Epithelial cell of proximal tubule (primary cell): ENCODE measurements at places on chromosomes 5 and 9. TPM values are rescaled to one million over a fixed set of nuclear protein-coding genes. Genes with fewer than 3 reads are reported as not detected.

- no peak for DNase-seq
Observed at GRCh38 chr5:125012727-125013451, 266.4 kb upstream of the ZNF608 start.

DNA sequence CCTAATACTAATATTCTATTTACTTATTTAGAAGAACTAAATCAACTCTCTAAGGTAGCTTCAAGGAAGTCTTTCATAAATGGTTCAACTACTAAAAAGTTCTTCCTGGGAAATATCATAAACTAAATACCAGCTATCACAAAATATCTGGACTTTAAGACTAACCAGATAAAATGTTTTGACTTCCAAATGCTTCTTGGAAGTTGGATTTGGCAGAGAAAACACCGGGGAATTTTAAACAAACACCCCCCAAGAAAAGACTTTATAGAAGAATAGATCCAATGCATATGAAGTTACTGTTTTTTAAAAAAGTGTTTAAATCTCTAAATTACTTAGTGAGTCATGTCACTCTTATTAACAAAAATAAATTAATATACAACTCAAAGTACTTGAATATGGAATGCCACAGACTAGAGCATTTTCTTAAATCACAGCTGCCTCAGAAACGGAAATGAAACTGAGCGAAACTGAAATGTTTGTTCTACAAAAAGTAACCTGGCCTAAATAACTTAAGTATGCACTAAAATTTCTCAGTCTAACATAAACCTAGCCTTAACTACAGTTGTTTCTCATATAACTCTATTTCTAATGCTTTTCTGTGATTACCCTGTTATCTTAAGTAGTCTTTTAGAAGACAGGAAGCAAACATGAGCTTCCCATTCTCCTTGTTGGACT, 6.8 kb downstream of the ABCA1 start:
- DNase-seq = no peak

DNA sequence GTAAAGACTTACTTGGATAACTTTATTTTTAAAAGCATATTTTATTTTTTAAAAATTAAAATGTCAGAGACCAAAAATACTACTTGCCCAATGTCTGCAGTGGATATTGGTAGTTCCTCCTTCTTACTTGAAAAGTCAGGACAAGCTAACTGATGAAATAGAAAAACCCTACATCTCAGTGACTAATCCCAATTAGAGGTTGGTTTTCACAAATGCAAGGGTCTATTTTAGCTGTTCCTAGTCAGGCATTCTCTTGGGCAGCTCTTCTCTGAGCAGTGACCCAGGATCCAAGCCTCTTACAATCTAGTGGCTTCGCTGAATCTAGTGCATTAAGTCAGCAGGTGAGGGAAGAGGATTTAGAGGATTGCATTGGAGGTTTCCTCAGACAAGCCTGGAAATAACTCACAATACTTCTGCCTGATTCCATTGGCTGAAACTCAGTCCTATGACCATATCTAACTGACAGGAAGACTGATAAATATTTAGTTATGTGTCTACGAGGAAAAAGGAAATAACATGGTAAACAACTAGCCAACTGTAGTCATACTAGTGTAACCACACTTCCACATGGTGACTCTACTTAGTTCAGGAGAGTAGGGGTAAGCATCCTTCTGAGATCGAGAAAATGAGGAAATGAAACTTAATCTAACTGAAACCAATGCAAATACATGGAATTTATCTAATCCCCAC, 34.2 kb upstream of the MIER3 start:
- no peak for DNase-seq

DNA sequence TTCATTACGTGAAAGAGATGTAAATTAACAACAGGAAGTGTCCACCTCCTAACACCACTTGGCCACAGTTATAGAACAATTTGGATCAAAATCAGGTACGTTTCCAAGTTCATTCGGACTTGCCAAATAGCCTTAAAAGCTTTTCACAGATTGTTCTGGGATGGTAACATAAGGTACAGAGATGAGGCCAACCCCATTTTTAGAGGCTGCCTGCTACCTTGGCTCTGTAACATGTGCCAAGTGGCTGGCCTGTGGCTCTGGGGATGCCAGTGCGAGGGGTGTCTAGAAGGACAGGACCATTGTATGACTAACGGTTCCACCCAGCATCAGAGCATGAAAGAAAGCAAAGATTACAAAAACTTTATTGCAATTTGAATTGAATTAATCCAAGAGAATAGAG, 91.0 kb downstream of the LHFPL2 start:
- DNase-seq = no peak

DNA sequence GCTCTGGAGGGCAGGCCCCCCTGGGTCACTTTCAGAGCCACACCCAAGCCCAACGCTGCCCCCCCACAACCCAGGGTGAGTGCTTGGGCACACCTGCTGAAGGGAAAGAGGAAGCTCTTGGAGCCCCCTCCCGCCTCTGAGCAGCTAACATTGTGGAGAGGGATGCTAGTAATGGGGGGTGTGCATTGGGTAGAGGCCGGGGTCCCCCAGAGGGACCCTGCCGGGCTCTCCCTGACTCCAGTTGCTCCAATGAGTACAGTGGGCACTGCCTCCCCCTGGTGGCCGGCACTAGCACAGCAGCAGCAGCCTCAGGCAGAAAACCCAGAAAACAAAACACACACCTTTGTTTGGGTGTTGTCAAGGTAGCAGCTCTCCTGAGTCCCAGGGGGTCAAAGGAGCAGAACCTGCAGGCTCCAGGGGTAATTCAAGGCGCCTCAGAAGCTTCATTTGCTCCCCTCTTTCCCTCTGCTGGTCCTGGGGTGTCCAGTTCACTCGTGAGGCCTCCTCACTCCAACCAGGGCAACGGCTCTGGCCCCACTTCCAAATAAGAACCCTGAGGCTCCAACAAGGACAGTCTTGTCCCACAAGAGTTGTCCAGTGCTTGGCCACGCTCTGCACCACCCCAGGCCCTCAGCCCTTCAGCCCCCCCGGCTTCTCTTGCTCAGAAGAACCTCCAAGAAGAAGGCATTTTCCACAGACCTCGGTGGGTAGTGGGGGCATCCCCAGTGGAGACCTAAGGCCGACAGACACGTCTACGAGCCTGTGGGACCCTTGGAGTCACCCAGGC, 16.1 kb downstream of the GBGT1 start:
- no peak for DNase-seq

DNA sequence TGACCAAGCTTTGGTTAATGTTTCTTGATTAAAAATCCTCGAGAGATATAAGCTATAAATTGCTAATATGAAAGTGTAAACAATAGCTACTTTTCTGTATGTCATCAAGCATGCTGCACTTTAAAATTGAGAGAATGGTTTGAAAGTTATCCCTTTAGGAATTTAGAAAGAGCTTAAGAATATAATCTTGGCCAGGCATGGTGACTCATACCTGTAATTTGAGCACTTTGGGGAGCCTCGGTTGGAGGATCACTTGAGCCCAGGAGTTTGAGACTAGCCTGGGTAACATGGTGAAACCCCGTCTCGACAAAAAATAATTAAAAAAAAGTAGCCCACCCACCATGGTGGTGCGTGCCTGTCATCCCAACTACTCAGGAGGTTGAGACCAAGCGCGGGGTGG, 12.2 kb upstream of the MROH2B start:
- no peak for DNase-seq

GRCh38 chr5:114634967-114635901, 273.4 kb downstream of the KCNN2 start:
- no peak for DNase-seq

GRCh38 chr5:132291026-132291425, 3.2 kb upstream of the SLC22A4 start:
- no peak for DNase-seq

- no peak for DNase-seq
Observed at GRCh38 chr5:22998774-22999173, 145.6 kb upstream of the CDH12 start.

GRCh38 chr5:111854186-111854585, 97.2 kb upstream of the NREP start:
- DNase-seq = no peak

The SLC9A3 gene
- 1.3 and 3.2 TPM in 2 replicates for total RNA-seq

The PCDHGA4 gene
- total RNA-seq = 0.22 and 0.92 TPM in 2 replicates

The DYNC2I2 gene
- total RNA-seq = 121 TPM in 2 replicates

The WWC1 gene
- total RNA-seq = 87.2 and 94.5 TPM in 2 replicates

The PCDHGB7 gene
- total RNA-seq = 0.65 and 2.8 TPM in 2 replicates
